ENCODE measurements at places on chromosomes 13 and 19.
A peak's percentile ranks its signal among the peaks of the same experiment; 100 is the strongest.

DNA sequence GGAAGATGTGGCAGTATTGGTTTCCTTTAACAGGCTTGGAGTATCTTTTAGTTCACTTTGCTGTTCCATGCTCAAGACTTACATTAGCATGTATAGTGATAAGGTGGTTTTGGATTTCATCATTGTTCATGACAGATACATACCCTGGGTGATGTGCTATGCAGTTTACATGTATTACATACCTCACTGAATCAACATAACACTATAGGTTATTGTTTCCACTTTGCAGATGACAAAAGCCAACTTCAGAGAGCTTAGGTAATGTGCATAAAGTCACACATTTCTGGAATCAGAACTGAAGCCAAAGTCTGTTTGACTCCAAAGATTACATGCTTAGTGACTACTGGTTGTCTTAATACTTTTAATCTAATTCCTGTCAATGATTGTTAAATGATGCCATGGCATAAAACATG lies 7.1 kb downstream of the COMMD6 start:
- DNase-seq, result no peak

- no peak for DNase-seq
Observed at GRCh38 chr19:3632739-3633558, 6.4 kb upstream of the CACTIN start.

GRCh38 chr13:34933349-34933748 lies 8.7 kb upstream of the NBEA start:
- DNase-seq, result no peak

- no peak for DNase-seq
Observed at GRCh38 chr13:86299128-86299527, 499.9 kb upstream of the SLITRK6 start.

DNA sequence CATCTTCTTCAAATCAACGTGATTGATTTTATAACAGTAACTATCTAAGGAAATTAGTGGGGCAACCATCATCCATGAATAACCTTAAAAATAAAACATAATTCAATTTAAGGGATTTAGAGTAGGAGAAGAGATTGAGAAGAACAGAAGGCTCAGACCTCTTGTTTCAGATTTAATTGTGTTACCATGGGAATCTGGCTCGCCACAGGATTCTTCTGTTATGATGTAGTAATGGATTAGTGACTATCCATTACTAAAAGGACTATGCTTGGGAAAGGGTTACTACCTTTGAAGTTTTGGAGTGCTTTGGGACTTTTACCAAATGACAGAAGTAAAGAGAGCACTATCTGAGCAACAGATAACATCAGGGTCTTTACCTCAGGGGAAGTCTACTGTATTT lies 13.2 kb downstream of the FREM2 start:
- DNase-seq, result no peak

- no peak for DNase-seq
Observed at GRCh38 chr13:51097353-51098043, 13.6 kb downstream of the C13orf42 start.

GRCh38 chr19:47247308-47247990 lies 8.9 kb upstream of the CCDC9 start:
- no peak for DNase-seq

DNA sequence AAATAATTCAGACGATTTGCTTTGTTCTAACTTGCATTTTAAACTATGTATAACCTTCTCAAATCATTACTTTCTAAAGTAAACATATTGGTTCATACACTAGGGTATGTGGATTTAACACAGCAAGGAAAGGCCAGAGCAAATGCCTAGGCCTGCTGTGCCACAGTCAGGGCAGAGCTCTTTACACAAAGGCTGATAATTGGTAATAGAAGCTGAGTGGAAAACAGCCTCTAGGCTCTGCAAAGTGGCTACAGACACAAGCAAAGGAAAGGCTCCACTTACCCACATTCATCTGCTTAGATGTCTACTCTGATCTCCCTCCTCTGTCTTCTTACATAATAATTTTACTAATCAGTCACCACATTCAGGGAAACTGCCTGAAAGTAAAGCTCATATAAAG lies 382.9 kb downstream of the OLFM4 start:
- no peak for DNase-seq

DNA sequence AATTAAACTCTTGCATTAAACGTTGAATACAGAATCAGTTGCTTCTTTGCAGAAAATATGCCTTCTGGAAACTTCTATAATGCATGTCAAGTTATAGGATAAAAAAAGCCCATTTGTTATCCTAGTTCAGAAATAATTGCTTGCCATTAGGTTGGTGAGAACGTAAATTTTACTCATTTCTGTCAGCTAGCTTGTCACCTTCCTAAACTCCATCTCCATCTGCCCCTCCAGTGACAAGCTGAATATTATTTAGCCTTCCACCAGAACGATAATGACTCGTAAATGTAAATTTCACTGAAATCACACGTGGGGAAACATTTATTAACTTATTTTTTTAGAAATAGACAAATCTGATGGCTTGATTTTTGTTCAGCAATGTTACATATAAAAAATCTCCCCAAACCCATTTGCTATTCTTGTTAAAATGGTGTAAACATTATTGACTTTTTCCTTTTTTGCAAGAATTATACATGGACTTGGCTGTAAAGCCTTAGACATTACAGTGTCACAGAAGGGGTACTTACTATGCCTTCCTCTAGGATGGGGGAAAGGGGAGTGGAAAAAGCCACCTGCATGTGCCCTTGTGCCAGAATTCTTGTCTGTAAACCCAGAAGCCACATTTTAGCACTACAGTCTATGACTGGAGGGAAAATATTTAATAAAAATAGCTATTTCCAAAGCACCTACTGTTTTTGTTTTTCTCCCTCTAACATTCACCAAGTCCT lies 326.8 kb downstream of the OXGR1 start:
- no peak for DNase-seq

GRCh38 chr13:74687442-74688182 lies 553.4 kb upstream of the KLF12 start:
- DNase-seq, result no peak

DNA sequence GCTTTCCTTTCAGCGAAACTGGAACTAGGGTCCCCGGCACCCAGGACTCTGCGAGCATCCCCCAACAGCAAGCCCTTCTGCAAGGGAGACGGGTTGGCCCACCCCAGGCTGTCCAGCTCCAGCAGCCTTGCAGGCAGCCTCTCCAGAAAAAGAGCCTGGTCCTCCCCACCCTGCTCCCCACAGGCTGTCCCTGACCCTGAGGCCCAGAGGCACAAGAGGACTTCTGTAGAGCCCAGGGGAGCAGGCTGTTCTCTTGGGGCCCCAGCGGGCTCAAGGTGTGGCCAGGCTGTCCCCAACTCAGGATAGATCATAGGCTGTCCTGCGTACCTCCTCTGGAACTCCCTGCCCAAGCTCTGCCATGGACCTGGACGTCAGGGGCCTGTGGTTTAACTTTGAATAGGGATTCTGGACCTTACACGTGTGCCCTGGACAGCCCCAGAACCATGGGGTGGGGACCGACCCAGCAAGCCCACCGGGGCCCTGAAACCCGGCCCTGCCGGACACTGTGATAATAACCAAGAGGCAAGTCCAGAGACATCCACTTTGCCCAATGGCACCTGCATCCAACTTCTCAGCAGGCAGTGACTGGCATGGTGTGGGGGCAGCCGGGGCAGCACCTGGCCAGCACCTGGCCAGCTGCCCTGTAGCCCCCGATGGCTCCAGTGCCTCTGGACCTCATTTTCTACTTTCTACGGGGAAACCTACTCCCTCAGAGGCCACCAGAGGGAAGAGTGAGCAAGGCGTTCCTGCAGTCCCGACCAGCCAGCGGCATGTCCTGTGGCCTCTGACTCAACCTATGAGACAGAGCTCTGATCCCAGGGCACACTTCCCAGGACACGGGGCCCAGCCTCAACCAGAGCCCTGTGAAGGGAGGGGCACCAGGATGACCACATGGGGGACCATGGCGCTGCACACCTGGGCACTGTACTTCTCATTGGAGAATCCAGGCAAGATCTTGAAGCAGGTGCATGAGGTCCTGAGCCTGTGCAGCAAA lies 50.9 kb upstream of the TPM4 start:
- DNase-seq, result peak; percentile 69

GRCh38 chr13:39452417-39452816 lies 150.6 kb downstream of the LHFPL6 start:
- DNase-seq, result no peak

GRCh38 chr19:51714848-51715247 lies 8.9 kb downstream of the HAS1 start:
- no peak for DNase-seq

- no peak for DNase-seq
Observed at GRCh38 chr19:15506074-15506571, 2.2 kb upstream of the CYP4F22 start.

DNA sequence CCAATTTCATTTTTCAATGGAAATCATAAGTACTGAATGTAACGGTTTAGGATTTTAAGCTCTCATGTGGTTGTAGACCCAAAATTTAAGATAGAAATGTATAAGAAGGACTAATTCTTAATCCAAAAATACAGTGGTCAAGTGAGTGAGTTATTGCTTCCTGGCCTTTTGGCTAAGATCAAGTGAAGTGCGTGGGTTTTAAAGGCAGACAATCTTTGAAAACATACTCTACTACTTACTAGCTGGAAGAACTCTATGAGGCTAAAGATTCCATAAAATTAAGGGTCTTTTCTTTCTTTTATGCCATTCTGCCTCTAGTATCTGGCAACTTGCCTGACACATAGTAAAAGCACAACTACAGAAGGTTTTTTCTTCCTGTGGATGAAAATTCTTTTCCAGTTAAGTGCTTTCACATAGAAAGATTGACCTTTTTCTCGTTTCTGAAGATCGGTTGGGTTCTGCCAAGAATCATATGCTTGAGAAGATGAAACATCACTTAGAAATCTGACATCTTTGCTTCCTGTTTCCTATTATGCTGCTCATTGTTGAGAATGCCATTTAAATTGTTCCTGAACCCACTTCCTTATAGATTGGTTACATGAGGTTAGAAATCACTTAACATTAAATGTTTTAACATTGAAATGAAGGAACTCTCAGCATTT lies 26.4 kb upstream of the SCEL start:
- peak; percentile 71 for DNase-seq

DNA sequence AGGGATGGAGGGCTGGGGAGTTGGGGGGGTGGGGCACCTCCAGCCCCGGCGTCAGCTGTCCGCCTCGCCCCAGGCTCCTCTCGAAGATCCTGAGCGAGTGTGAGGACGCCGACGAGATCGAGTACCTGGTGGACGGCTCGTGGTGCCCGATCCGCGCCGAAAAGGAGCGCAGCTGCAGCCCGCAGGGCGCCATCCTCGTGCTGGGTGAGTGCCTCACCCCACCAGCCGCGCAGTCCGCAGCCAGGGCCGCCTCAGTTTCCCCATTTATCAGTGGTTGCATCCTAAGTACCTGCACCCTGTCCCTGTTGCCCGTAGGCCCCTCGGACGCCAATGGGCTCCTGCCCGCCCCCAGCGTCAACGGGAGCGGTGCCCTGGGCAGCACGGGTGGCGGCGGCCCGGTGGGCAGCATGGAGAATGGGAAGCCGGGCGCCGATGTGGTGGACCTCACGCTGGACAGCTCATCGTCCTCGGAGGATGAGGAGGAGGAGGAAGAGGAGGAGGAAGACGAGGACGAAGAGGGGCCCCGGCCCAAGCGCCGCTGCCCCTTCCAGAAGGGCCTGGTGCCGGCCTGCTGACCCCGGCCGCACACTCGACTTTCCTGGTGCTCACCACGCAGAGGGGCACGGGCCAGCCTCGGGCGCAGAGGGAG lies 29.3 kb downstream of the ZBTB7A start:
- no peak for DNase-seq

- no peak for DNase-seq
Observed at GRCh38 chr13:48040896-48041295, 3.4 kb downstream of the NUDT15 start.

GRCh38 chr13:30676672-30677071 lies 58.7 kb upstream of the ALOX5AP start:
- peak; percentile 25 for DNase-seq

GRCh38 chr19:17405250-17406045 lies at the start of gene BST2:
Gene BST2 (minus strand): TSS chr19:17405630. CDS start chr19:17405575, 55 bp downstream.
- DNase-seq, result peak; percentile 93

DNA sequence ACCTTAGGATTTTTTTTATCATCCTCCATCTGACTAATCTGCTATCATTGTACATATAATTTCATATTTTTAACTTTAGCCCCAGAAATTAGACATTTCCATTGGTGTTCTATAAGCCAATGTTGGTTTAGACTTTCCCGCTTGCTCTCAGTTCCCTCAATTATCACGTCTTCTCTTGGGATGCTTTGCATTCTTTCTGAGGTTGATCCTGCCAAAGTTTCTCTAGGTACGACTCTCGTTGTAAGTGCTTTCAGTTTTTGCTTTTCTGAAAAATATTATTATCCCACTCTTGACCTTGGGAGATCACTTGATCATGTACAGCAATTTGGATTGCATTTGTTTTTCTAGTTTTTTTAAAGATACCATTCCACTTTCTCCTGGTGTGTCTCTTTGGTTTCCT lies 270.2 kb downstream of the IRS2 start:
- no peak for DNase-seq

- DNase-seq, result peak; percentile 88
Observed at GRCh38 chr19:49665351-49666119, at the start of the genes BCL2L12 and IRF3. Gene BCL2L12 (plus strand): TSS chr19:49665933. CDS start chr19:49666693, 760 bp downstream. Gene IRF3 (minus strand): TSS chr19:49665857. CDS start chr19:49664838, 1,019 bp downstream.

DNA sequence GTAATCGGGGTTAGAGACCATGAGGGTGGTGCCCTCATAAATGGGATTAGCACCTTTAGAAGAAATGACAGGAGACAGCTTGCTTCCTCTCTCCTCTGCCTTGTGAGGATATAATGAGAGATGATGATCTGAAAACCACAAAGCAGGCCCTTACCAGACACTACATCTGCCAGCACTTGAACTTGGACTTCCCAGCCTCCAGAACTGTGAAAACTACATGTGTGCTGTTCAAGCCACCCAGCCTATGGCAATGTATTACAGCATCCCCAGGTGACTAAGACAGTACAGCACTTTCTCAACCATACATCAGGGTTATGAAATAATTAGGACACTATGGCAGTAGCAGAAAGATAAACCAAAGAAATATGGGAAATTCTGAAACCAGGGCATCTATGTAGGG lies 7.4 kb downstream of the ZNF564 start:
- DNase-seq, result no peak

GRCh38 chr19:42352301-42353259 lies 27.1 kb downstream of the MEGF8 start:
- DNase-seq, result peak; percentile 33

DNA sequence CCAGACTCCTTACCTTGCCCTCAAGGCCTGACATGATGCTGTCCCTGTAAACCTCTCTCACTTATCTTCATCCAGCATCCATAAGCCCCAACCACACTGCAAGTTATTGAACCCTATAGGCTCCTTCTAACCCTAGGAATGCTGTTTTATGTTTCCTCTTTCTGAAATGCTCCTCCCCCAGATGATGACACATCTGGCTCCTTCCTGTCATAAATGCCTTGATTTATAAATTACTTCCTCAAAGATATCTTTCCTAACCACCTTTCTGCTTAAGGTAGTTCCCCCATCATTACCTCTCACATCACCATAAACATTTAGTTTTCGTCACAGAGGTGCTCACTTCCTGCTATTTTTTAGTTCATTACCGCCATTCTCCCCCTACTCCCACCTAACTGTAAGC lies 12.3 kb downstream of the RUBCNL start:
- DNase-seq, result no peak

- DNase-seq, result no peak
Observed at GRCh38 chr13:112861876-112862615, 107.0 kb upstream of the MCF2L start.

Data from RCC 7860 (cell line).